Activated naive CD4-positive, alpha-beta T cell treated with anti-CD3 and anti-CD28 coated beads for 36 hours (primary cell): ENCODE measurements at places on chromosomes 1 and 21.
A peak's percentile ranks its signal among the peaks of the same experiment; 100 is the strongest.

- DNase-seq = no peak
These were observed 550 bp upstream of the SELENON start for GRCh38 chr1:25799352-25799934.

- no peak for DNase-seq
These were observed 255.9 kb upstream of the VAMP3 start for GRCh38 chr1:7515175-7515574.

GRCh38 chr1:110118636-110119396, 6.6 kb downstream of the UBL4B start:
- peak; percentile 50 for DNase-seq

GRCh38 chr1:85427331-85427730, 37.6 kb downstream of the DDAH1 start:
- DNase-seq = no peak

- peak; percentile 33 for DNase-seq
These were observed 1.6 kb upstream of the KCND3 start for GRCh38 chr1:111990878-111991718.
